Activated CD4-positive, alpha-beta T cell treated with anti-CD3 and anti-CD28 coated beads, Interleukin-2, amount 10 ng/mL, durations not matched to agents 24 days and 14 days (primary cell): ENCODE measurements at places on chromosomes 11 and 22. TPM values are rescaled to one million over a fixed set of nuclear protein-coding genes. Genes with fewer than 3 reads are reported as not detected.

- peak; percentile 92 for DNase-seq
These were observed 28.8 kb downstream of the TBC1D22A start for GRCh38 chr22:46791201-46791731.

GRCh38 chr22:37378642-37379058 lies 48.6 kb downstream of the ELFN2 start:
- no peak for DNase-seq

GRCh38 chr11:15692739-15693138 lies 578.0 kb downstream of the INSC start:
- no peak for DNase-seq

- no peak for DNase-seq
These were observed 1.7 kb upstream of the RCOR2 start for GRCh38 chr11:63918507-63919191.

DNA sequence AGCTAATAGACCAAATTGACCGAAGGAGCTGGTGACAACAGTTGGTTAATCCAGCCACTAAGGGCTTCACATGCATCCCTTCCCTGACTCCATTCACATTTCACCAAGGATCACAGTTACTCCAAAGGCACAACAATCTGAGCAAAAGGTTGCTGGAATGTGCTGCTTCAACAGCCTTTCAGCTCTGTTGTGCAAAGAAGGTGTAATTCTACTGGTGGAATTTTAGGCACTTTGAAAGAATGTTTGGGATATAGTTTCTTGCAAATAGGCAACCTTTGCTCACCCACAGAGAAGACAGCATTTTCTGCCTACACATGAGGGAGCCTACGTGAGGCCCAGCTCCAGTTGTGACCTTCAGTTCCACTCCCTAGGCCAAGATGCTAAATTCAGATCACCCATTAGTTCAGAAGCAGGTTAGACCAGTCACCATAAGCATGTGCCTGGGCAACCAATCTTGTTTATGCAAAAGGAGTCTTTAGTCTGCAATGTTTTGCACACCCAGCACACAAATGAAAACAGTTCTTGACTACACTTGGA lies 21.6 kb upstream of the FCHSD2 start:
- DNase-seq = no peak

Gene HSPB2
- not detected in 2 replicates for total RNA-seq

- DNase-seq = no peak
These were observed 18.1 kb upstream of the PICK1 start for GRCh38 chr22:38038890-38039812.

GRCh38 chr11:12129227-12129626 lies 18.8 kb downstream of the MICAL2 start:
- DNase-seq = no peak

DNA sequence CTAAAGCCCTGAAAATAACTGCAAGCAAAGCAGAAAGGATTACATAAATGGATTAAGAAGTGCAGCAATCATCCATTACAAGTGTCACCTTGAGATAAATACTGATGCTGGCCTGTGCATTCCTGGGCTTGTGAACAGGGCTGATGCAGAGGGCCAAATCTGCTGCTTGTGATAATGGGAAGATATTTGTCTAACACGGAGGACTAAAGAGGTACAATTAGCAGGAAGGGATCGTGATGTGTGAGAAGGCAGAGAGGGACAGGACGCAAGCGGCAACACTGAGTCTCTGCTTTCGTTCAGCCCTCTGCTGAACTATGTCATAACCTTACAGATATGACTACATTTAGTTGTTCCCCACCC lies 107.7 kb upstream of the DDI1 start:
- no peak for DNase-seq

GRCh38 chr11:13031349-13031748 lies 22.2 kb downstream of the RASSF10 start:
- DNase-seq = no peak

DNA sequence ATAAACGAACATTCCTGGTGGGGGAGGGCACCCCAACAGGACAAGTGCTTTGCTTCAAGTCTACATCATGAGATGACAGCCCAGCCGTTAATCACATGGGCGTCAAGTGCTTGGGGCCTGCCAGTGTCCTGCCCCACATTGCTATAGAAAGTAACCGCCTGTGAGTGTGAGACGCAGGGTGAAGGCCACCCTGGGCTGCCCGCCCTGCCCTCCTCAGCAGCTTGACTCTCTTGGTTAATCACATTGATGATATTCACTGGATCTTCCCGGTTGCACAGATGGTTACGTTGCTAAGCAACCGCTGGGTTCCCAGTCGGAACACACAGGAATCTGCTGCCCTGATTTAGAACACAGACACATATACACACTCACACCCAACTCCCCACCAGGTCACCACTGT lies 79.3 kb downstream of the CTTN start:
- DNase-seq = no peak

- no peak for DNase-seq
These were observed 165.0 kb downstream of the BRD1 start for GRCh38 chr22:49662681-49663080.

Gene CARD18
- not detected in 2 replicates for total RNA-seq

DNA sequence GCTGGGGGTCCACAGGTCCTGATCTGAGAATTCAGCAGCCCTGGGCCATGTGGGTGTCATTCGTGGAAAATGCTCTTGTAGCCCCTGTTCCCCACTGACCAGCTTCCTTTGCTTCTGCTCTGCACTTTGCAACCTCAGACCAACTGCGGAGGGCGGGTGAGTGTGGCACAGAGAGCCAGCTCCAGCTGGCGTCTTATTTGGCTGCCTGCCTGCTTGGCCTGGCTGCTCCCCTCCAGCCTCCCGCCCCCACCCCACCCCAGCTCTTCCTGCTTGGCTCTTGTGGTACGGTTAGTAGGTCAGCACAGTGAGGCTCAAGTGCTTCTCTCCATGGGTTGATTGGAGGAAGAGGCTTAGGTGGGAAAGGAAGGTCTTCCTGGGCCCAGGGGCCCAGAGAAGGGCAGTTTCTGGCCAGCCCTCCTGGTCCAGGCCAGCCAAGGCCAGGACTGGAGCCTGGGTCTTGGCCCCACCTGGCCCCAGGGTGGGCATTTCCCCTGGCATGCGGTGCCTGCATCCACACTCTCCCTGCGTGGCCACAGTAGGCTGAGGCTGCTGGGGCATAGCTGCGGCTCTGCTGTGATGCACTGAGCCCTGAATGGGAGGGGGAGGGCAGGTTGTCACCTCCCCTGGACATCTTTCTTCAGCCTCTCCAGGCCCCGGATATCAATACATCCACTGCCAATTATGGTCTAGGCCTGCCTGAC lies 26.5 kb downstream of the MYO7A start:
- DNase-seq = no peak

Gene AMOTL1
- 5.4 and 5.9 TPM in 2 replicates for total RNA-seq

DNA sequence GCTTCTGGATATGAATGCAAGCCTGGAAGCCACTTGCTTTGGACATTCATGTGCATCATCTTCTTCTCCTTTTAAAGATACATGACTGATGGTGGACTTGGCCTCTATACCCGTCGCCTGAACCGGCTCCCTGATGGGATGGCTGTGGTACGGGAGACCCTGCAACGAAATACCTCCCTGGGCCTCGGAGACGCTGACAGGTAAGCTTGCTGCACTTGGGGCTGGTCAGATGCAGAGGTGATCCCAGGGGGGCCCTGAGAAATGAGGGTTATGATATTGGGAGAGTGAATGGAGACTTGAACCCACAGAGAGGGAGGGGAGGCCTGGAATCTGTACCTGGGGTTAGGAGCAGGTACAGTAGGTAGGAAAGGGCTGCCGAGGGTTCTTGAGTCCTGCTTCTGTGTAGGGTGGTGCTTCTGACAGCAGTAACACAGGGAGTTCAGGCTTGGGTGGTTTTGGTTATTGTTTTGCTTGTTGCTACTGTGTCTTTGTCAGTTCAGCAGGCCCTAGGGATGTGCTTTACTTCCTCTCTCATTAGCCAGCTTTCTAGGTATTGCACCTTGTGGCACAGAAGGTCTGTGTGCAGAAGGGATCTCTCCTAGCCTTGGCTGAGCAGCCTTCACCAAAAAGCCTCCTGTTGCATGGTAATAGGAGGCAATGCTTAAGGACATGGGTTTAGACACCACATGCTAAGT lies 176.1 kb downstream of the DBX1 start:
- no peak for DNase-seq

GRCh38 chr11:88119561-88119960 lies 55.7 kb downstream of the RAB38 start:
- DNase-seq = no peak

Gene POU2AF2
- 0.44 TPM in 1 of 2 replicates, not detected in the other for total RNA-seq

Gene APOL6
- total RNA-seq = 21.5 and 22.4 TPM in 2 replicates

DNA sequence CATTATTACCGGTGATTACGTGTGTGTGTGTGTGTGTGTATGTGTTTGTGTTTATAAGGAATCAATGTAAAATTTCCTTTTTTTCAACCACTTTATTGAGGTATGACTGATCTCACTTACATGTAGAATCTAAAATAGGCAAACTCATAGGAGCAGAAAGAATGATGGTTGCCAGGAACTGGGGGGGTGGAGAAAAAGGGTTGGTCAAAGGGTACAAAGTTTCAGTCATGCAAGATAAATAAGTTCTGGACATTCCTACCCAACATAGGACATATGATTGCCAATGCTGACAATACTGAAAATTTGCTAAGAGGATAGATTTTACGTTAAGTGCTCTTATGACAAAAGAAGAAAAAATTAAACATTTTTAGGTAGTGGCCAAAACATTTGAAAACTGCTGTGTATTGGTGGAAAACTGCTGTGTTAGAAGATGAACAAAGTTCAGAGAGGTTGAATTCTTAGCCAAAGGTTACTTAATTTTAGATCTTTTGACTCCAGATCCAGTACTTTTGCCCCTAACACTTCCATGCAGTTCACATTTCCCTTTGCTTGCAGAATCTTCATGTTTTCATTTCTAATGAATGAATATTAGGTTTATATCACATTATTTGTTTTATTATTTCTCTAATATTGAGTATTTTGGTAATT lies 49.5 kb downstream of the NNMT start:
- no peak for DNase-seq

Gene INS
- total RNA-seq = not detected in 2 replicates

- peak; percentile 72 for DNase-seq
These were observed 670 bp downstream of the LSP1 start for GRCh38 chr11:1853376-1854131.

DNA sequence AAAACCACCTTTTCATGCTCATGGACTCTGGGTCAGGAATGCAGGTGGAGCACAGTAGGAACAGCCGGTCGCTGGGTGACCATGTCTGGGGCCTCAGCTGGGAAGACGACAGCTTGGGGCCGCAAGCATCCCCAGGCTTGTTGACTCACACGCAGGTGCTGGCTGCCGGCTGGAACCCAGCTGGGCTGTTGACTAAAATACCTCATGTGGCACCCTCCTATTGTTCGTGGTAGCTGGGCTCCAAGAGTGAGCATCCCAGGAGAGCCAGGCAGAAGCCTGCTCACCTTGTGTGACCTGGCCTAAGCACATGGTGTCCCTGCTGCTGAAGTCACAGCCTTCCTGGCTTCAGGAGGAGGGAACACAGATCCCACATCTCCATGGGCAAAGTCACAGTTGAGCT lies 9.4 kb downstream of the DPP3 start:
- no peak for DNase-seq

DNA sequence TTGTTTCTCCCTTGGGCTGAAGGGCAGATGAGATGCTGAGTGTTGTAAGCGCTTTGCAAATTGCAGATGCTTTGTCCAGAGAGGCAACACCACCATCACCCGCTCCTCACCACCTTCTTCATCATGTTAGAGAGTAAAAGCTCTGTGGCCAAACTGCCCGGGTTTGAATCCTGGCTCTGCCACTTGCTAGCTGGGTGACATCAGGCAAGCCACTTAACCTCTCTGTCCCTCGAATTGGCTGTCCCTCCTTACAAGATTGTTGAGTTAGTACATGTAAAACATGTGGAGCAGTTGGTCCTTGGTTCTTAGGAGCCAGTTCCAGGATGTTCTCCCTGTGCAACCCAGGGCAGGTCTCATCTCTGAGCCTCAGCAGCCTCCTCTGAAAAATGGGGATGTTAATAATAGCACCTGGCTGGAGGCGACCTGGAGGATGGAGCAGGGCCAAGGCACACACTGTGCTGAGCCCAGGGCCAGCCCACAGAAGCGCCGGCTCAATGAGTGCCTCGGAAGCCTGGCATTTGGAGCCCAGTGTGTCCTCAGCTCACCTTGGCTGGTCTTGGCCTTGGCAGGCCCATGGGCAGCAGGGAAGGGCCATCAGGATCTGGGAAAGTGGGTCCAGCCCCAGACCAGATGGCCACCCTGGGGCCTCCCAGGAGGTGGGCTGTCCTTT lies 10.5 kb downstream of the C11orf86 start:
- no peak for DNase-seq

DNA sequence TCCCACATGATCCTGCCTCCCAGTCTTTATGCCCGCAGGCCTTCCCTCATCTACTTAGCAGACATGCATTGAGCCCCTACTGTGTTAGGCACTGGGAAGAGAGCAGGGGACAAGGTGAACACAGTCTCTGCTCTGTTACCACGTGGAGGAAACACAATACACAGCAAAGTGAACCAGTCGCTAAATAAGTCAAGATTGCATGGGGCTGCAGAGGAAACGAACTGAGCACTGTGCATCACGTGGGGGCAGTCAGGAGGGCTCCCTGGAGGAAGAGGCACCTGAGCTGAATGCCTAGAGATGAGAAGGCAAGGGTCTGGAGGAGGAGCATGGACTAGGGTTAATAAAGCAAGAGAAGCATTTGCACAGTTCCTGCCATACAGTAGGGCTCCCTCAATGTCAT lies 102.7 kb downstream of the MN1 start:
- no peak for DNase-seq

- no peak for DNase-seq
These were observed 7.5 kb upstream of the LIN7C start for GRCh38 chr11:27514076-27514475.

Gene SCGB1D4
- not detected in 2 replicates for total RNA-seq

- DNase-seq = no peak
These were observed 16.2 kb downstream of the CBX7 start for GRCh38 chr22:39136317-39136716.

GRCh38 chr22:29266564-29267461 lies 968 bp downstream of the RHBDD3 start:
- peak; percentile 73 for DNase-seq

Gene APOL5
- not detected in 2 replicates for total RNA-seq

Gene CDC42BPG
- 0.05 TPM in 2 replicates for total RNA-seq

Gene MFNG
- 207 and 231 TPM in 2 replicates for total RNA-seq

DNA sequence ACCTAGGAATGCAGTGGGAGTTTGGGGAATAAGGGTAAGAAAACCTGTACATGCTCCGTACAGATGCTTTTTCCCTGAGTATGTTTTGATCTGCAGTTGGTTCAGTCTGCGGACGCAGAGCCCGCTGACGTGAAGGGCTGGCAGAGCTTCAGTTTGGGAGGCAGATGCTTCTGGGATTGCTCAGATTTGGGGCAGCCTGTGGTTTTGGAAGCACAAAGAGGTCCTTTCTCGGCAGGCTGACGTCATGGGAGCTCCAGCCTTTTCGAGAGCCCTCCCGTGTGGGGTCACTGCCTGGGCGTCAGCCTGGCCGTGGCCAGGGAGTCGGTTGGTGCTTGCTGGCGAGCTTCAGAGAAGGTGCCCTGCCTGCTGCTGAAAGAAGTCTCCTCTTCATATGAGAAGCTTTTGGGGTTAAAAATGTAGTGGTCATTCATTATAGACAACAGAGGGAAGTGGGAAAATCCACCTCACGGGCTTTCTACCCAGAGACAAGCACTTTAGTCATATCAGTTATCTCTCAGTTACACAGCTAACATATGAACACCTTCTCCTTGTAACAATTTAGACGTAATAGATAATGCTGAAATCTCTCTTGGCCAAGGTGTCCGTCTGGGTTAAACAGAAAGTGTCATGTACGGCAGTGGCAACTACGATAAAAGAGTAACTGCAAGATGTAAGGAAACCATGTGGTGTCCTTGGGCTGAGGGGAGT lies 26.8 kb downstream of the TPCN2 start:
- no peak for DNase-seq

- no peak for DNase-seq
These were observed 312.3 kb downstream of the CTTN start for GRCh38 chr11:70710601-70711000.
